ENCODE measurements at places on chromosomes 5 and 9. TPM values are rescaled to one million over a fixed set of nuclear protein-coding genes. Genes with fewer than 3 reads are reported as not detected.

Gene IQGAP2
- total RNA-seq = 2.1 TPM

Gene GAPT
- total RNA-seq = not detected

Gene CENPP
- total RNA-seq = 7.8 TPM

Gene ACTBL2
- not detected for total RNA-seq

Gene PARP8
- total RNA-seq = 0.11 TPM

Gene GPBP1
- total RNA-seq = 39.3 TPM

Gene PRDM9
- not detected for total RNA-seq

Gene CATSPER3
- total RNA-seq = 0.42 TPM

Gene TMEM232
- total RNA-seq = not detected

Gene FOXI1
- total RNA-seq = not detected

All from A549 treated with GW870086 at 1 μM for 4 hours (cell line).